OCI-M1 (cell line): ENCODE measurements at places on chromosomes 6 and 20.
A peak's percentile ranks its signal among the peaks of the same experiment; 100 is the strongest.

DNA sequence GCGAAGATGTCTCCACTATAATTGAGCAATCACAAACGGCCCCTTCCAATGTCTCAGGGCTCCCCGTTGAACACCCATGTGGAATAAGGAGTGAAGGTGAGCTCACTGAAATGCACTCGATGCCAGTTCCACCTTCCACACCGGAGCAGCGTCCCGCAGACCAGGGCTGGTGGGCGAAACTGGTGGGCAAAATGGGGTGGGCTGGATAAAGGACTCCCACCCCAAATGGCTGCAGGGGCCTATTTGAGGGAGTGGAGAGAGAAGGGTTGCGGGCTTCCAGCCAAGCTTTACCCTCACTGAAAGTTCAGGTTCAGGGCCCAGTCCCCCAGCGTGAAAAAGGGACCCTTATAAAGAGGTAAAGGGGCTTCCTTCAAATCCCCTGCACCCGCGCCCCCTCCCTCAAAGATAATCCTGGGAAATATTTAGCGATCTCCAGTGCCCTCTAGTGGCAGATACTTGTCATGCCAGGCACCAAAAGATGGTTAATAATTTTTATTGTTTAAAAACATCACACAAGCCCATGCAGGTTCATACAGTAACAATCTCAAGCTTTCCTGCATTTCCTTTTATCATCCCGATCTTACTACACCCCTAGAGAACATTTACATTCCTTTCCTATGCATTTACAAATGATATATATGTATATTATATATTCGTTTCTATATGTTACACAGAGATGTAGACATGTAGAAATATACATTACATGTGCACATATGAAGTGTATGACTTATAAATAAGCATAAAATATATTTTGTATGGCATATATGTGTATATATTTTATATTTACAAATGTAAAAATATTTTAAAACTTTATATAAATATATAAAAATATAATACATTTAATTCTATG is 58.2 kb upstream of the NKX2-2 start:
- peak; percentile 45 for DNase-seq

DNA sequence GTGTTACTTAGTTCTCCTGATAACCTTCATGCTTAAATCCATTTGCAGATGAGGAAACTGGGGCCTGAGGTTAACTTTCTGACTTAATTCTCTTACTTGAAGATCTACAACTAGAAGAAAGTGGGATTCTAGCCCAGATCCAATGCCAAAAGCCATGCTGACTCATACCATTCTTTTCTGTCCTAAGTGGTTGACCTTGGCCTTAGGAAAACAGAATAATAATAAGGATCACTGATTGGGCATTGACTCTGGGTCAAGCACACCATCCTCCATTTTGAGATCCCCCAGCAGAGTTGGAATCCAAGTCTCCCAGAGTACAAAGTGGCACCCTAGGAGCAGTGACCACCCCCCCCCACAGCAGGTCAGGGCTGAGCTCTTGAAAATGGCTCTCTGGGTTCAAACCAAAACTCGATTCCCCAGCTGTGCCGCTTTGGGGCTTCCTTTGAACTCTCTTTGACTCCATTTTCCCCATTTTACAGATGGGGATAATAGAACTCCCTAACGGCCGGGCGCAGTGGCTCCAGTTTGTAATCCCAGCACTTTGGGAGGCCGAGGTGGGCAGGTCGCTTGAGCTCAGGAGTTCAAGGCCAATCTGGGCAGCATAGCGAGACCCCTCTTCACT is 12.8 kb upstream of the ZNF217 start:
- no peak for DNase-seq

GRCh38 chr6:111808493-111808892 is 64.8 kb downstream of the FYN start:
- no peak for DNase-seq

DNA sequence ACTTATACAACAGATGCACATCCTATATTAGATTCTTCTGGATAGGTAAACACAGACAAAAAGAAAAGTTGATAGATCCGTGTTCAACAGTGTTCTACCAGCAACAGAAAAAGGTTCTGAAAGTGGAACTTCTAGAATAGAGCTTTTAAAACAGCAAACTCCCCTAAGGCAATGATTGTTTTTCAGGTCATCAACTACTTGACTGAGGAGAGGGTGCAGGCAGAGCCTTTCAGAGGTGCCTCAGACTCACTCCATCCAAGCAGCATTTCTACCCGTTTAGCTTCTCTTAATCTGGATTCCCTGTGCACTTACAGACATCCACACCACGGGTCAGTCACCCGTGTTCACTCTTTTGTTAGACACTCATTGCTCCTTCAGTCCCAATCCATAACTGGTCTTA is 28.9 kb downstream of the FYN start:
- DNase-seq: peak; percentile 71

GRCh38 chr6:83169511-83169910 is 23.6 kb downstream of the PGM3 start:
- no peak for DNase-seq

GRCh38 chr6:127205036-127205435 is 61.6 kb upstream of the RNF146 start:
- no peak for DNase-seq

- DNase-seq: no peak
Observed at GRCh38 chr20:20206788-20207187, 154.5 kb downstream of the CFAP61 start.

GRCh38 chr20:22723659-22724058 is 139.3 kb upstream of the FOXA2 start:
- no peak for DNase-seq

- DNase-seq: no peak
Observed at GRCh38 chr6:51619042-51619799, 468.2 kb downstream of the PKHD1 start.

DNA sequence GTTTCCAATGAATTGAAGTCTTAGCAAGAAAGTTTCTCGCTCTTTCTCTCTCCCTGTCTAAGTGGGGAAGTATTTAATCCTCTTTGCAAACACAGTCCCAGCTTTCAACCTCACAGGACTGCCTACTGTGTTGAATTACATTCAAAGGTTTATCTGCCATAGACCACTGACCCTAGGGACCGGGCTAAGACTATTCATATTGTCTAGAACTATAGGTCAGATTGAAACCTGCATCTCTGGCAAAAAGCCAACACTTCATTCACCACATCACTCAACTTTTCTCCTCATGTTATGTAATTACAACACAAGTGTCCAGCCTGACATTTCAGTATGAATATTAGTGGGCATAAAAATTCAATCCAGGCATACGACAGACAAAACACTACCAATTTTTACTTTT is 314.7 kb upstream of the RSPO3 start:
- no peak for DNase-seq

GRCh38 chr20:59158673-59159072 is 4.9 kb upstream of the ZNF831 start:
- no peak for DNase-seq

DNA sequence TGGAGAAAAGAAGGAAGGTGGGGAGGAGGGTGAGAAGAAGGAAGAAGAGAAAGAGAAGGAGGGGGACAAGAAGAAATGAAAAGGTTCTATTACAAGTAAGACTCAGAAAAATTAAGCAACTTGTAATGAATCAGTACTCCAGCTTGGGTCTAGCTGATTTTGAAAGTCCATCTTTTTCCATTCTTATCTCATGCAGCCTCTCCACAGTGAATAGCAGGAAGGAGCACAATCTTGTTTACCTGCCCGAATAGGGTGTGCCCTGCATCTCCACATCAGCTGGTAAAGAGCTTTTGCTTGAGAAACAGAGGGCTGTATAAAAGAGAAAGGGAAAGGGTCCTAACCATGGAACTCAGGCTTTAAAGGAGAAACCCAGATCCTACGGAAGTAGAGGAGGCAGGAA is 348.8 kb downstream of the TPBG start:
- DNase-seq: no peak

GRCh38 chr6:83952830-83953229 is 80.7 kb upstream of the MRAP2 start:
- DNase-seq: peak; percentile 90

DNA sequence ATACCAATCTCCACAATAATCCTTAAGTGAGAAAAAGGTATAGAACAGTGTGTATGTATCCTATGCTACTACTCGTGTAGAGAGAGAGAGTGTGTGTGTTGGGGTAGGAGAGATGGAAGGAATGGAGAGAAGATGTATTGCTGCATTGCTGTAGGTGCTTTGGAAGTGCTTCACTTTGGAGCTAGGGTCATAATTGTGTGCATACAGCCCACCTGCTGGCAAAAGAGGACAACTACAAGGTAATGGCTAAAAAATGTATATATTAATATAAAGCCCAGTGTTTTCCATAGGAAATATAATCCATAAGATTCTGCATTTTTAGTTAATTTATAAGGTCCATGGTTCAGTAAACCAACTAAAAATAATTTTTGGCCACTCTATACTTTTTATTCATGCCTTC is 36.1 kb downstream of the SERAC1 start:
- peak; percentile 73 for DNase-seq

DNA sequence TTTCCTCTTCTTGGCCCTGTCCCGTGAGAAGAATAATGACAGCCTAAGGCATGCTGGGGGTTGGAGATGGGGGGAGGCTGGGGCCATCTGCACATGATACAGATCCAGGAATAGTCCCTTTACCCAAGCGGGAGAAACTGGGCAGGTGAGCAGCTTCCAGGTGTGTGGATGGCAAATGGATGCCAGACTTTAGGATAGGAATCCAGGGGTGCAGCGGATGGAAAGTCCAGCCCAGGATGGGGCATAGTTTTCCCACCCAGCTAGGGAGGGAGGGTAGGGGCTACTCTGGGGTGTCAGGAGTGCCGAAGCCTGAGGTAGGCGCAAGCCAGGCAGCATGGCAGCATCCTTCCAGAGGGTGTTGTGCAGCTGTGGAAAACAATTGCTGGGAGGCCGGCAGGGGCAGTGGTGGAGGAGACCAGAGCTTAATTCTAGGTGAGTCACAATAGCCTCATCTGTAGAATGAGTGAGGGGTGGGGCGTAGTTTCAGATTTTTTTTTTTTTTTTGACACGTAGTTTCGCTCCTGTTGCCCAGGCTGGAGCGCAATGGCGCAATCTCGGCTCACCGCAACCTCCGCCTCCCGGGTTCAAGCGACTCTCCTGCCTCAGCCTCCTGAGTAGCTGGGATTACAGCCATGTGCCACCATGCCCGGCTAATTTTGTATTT is 15.4 kb upstream of the FAM110A start:
- no peak for DNase-seq

GRCh38 chr20:16821211-16822089 is 73.3 kb downstream of the OTOR start:
- peak; percentile 45 for DNase-seq

GRCh38 chr6:128156321-128157111 is 255.7 kb upstream of the THEMIS start:
- peak; percentile 79 for DNase-seq

GRCh38 chr6:143399176-143399575 is 51.3 kb downstream of the ADAT2 start:
- no peak for DNase-seq

DNA sequence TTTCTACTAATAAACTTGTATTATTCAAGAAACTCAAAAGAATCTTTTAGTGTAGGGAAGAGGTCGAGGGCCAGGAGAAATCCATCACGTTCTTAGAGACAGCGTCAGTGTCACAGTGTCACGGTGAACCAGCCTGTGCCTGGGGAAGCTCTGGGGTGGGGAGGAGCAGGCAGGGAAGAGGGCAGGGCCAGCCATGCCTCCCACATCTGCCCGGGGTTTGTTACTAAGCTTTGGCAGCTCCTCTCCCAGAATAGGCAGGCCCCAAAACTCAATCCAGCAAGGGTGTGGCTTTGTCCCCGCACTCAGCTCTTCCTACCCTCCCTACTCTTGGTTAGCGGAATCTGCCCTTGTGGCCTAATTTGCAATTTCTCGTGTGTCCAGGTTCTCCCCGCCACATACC is 72.9 kb downstream of the TCP11 start:
- DNase-seq: no peak

DNA sequence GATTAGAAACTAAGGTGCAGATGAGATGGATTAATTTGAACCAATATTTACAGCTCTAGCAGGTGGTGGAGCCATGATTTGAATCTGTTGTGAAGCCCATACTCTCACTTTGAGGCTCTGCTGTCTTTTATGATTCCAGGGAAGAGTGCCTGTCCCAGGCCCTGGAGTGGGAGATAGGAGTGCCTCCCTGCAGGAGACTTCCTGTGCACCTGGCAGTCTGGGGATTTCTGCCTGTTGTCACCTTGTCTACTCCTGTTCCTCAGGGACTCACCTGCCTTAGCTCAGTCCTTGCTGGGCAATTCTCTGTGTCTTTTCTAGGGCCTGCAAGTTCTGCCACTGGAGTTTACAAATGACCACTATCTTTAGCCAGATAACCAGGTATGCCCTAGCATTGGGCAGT is 46.3 kb downstream of the SCAND1 start:
- DNase-seq: no peak

GRCh38 chr6:7960141-7960540 is 49.6 kb upstream of the TXNDC5 start:
- DNase-seq: no peak

- DNase-seq: no peak
Observed at GRCh38 chr6:32483968-32484613, 44.4 kb downstream of the HLA-DRA start.

DNA sequence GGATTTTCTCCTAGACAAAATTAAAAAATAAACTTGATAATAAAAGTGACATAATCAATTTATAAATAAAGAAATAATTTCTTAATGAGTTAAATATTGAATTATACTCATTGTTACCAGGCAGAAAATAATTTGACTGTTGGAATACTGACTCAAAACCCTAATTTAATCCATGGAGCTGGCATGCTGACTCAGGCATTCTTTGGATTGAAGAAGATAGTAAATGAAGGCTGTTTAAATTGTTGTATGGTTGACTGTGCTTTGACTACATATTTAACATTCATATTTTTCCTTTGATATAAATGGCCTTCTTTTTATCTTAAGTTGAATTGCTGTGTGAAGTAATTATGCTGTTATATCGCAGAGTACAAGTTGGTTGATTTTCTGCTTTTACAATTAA is 11.7 kb downstream of the MANEA start:
- DNase-seq: no peak

GRCh38 chr6:96631248-96631647 is 68.3 kb downstream of the FHL5 start:
- peak; percentile 65 for DNase-seq

GRCh38 chr6:124434421-124434820 is 527.8 kb upstream of the RNF217 start:
- no peak for DNase-seq

DNA sequence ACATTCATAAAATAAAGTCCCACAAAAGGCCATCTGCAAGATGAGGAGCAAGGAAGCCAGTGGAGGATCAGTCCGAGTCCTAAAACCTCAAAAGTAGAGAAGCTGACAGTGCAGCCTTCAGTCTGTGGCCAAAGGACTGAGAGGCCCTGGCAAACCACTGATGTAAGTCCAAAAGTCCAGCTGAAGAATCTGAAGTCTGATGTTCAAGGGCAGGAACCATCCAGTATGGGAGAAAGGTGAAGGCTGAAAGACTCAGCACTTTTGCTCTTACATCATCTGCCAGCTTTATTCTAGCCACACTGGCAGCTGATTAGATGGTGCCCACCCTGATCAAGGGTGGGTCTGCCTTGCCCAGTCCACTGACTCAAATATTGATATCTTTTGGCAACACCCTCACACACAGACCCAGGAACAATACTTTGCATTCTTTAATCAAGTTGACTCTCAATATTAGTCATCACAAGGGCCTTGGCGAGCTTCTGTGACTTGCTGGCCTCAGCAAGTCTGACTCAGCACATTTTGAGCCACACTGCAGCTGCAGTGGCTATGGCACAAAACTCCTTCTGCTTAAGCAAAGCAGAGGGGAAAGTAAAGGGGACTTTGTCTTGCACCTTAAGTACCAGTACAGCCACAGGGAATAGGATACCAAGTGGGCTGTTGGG is 1370.3 kb upstream of the CITED2 start:
- DNase-seq: peak; percentile 26
